Stimulated activated naive CD4-positive, alpha-beta T cell (primary cell): ENCODE measurements at places on chromosomes 3 and 15.
A peak's percentile ranks its signal among the peaks of the same experiment; 100 is the strongest.

- DNase-seq = no peak
Observed at GRCh38 chr3:13106308-13107001, 33.2 kb upstream of the IQSEC1 start.

GRCh38 chr3:151387842-151388241, 3.3 kb upstream of the P2RY12 start:
- no peak for DNase-seq

DNA sequence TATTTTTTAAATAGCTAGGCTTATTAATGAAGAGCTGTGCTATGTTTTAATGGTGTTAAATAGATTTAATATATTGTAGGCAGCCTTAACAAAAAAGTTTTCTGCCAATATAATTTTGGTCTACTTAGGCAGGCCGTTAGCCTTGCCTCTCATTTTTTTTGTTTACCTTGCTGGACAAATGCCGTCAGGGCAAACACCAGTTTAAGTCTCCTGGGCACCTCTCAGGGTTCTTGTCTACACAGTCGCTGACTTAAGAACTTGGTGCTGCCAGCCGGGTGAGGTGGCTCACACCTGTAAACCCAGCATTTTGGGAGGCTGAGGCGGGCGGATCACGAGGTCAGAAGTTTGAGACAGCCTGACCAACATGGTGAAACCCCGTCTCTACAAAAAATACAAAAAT, 153.3 kb downstream of the ULK4 start:
- DNase-seq = no peak

- DNase-seq = no peak
Observed at GRCh38 chr3:61789861-61790260, 228.5 kb downstream of the PTPRG start.

GRCh38 chr15:68317281-68318007, 39.9 kb downstream of the FEM1B start:
- no peak for DNase-seq

DNA sequence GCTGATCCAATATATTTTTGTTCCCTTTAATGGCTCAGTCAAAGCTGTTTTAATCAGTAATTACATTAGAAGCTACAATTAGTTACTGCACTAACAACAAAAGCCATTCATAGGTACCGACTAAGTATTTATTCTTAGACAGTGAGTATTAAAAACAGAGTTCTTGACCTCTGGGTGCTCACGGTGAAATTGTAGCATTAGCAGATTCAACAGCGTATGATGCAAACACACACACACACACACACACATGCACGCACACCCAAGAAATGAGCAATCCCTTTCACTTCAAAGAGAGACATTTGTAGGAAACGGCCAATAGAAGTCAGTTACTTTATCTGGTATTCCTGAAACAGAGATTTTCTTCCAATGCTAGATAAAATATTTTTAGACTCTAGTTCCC, 27.0 kb upstream of the MITF start:
- no peak for DNase-seq

DNA sequence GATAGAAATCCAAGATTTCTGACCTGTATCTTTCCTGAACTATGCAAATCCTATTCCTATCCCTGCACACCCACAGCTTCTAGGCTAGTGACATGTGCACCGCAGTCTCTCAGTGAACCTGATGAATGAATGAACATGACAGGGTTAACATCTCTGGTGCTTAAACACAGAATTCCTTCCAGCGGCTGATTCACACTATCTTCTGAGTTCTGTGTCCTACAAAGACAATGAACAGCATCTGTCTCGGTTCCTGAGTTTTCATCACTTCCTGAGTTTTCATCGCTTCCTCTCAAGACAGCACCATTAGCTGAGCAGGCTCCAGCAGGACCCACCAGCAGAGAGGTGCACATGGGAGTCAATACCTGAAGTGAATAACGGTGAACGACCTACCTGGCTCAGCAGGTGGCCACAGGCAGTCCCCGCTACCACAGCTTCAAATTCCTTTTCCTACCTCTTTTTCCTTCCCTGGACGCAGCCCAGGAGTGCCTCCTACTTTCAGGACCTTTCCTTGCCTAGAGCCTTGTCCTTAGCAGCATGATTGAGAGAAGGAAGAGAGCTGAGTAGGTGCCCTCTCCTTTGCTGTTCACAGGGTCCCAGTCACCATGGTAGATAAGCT, 113.5 kb downstream of the IGF2BP2 start:
- no peak for DNase-seq

DNA sequence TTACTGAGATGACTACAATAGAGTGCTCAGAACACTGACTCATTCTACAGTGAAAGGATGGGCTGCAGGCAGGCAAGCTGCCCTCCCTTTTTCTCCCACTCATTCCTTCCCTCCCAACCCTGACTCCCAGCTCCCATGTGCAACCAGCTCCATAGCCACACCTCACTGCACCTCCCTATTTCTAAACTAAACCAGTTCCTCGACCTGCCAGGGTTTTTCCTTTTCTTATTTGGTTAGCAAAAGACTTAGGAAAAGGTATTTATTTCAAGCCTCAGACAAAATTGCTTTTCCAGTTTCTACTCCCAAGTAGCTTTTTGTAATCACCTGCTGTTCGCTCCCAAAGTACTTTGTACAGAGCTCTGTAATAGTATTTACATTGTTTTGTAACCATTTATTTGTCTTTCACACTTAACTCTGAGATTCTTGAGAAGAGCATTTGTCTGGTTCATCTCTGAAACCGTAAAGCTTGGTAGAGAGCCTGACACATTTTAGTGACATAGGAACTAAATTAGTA, 2.2 kb downstream of the AADAC start:
- DNase-seq = no peak

GRCh38 chr3:188185717-188186251, 31.8 kb downstream of the LPP start:
- DNase-seq = no peak

DNA sequence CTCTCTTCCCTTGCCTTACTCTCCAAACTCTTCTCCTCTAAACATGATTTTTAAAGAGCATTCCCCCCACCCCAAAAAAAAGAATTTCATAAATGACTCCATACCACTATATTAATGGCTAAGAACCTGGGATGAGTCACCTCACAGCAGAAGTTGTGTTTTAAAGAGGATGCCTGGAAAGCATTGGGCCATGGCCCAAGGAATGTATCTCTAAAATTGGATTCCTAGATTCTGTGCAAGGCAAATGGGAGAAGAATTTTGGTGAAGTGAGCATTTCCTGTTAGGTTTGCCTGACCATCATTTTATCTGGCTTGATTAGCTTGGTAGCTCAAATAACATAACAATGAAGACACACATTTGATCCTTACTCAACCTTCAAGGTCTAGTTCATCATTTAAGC, 251.4 kb downstream of the NR1D2 start:
- no peak for DNase-seq

DNA sequence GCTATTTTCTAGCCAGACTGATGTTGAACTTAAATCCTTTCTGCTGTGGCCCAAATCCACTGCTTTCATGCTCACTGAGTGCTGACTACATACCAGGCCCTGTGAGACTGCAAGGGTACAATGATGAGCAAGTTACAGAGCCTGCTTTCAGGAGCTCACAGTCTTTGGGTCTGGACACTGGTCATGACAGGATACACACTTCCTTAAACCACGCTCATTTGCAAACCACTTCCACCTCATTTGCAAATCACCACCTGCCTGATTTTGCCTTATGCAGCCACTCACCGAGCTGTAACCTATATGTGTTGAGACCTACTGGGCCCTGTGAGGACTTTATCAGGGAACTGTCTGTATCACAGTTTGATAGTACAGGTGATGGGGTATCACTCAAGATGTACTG, 50.2 kb upstream of the LRRC58 start:
- DNase-seq = no peak

- DNase-seq = no peak
Observed at GRCh38 chr3:124926426-124927101, 8.0 kb downstream of the MUC13 start.

GRCh38 chr3:22795917-22796316, 407.2 kb upstream of the UBE2E2 start:
- no peak for DNase-seq

GRCh38 chr3:31172336-31172735, 277.9 kb upstream of the GADL1 start:
- no peak for DNase-seq

GRCh38 chr15:66634540-66634939, 67.5 kb upstream of the SMAD6 start:
- DNase-seq = no peak

- DNase-seq = peak; percentile 27
Observed at GRCh38 chr3:71127052-71127831, 456.3 kb downstream of the FOXP1 start.

- DNase-seq = no peak
Observed at GRCh38 chr15:45231132-45231531, 20.9 kb upstream of the SLC28A2 start.

GRCh38 chr3:66496746-66497145, 4.1 kb downstream of the LRIG1 start:
- peak; percentile 20 for DNase-seq

DNA sequence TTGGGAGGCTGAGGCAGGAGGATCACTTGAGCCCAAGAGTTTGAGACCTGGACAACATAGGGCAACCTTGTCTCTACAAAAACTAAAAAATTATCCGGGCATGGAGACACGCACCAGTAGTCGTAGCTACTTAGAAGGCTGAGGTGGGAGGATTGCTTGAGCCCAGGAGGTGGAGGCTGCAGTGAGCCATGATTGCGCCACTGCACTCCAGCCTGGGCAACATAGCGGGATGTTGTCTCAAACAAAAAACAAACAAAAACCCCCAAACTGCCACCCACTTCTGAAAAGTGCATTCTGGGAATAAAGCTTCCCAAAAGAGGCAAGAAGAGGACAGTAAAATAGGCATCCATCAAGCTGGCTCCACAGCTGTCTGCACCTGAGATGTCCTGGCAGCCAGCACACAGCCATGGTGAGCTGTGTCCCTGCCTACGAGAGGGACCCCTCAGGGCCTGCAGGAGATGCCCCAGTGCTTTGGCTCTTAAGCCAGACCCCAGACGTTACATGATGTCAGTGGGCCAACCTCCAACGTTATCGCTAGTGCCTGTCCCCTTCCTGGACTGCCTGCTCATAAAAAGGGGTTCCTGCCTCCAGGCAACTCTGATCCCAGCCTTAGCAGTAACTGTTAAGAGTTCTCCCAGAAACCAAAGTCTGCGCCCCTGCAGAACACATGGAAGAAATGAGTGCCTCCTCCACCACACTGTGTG, 101.1 kb downstream of the LRIG1 start:
- no peak for DNase-seq
